ENCODE measurements at places on chromosomes 11 and 22.

DNA sequence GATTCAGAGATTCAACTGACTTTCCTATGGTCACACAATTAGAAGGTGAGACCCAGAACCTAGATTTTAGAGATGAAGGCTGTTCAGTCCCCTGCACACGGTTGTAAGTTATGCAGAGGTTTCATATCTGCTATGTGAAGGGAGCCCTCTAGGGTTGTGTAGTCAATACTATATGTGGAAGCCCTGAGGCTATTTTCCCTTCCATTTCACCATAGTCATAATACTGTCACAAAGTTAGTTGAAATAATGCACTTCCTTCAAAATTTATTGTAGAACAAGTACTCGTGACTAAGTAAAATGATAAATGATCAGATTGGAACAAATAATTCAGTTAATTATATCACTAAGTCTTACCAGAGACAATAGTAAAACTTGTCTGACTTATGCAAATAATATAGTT, 48.8 kb downstream of the ENDOD1 start:
- no peak for DNase-seq

- no peak for DNase-seq
These were observed 15.3 kb downstream of the TMPRSS13 start for GRCh38 chr11:117913736-117914397.

GRCh38 chr11:72475381-72475780, 41.0 kb upstream of the CLPB start:
- DNase-seq = no peak

GRCh38 chr11:15091625-15092024, 18.2 kb downstream of the CALCB start:
- DNase-seq = no peak

DNA sequence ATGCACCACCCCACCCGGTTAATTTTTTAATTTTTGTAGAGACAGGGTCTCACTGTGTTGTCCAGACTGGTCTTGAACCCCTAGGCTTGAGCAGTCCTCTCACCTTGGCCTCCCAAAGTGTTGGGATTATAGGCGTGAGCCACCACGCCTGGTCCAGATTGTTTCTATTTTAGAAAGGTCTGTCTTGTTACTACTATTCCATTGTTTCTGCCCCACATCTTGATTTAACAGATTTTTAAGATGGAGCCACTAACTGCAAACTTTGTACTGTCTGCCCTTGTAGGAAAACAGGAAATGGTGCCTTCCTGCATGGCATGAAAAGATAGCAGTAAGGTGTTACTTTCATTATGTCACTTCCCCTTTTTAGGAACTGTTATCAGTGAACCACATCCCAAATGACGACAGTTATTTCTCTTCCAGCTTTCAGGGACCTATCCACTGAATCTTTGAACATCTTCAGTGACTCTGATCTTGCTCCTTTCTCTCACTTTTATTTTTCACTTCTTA, 23.2 kb downstream of the TAF1D start:
- DNase-seq = no peak

DNA sequence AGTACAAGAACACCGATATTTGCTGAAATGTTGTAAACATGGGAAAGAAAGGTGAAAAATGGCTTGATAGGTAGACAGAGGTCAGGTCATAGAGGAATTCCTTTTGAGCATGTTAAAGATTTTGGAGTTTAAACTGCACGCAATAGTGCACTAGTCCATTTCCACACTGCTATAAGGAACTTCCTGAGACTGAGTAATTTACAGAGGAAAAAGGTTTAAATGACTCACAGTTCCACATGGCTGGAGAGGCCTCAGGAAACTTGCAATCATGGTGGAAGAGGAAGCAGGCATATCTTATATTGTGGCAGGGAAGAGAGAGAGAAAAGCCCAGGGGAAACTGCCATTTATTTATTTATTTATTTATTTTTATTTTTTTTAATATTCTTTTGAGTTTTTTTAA, 5.0 kb downstream of the OR10A5 start:
- DNase-seq = no peak

DNA sequence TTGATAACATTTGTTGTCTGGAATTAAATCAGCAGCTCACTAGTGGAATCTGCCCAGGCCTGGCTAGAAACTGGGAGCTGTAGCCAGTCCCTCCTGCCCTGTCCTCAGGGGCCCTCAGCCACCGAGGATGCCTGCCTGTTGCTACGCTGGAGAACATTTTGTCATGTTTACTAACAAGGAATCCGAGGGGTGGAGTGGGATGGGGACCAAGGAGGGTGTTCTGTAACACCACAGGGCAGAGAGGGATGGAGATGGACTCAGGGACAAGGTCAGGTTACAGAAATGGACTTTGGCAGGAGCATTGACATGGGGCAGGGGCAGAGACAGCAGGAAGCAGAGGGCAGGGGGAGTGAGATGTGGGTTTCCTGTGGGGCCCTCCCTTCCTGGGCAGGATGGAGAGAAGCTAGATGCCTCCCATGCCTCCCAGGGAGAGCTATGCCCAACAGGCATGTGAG, 45.8 kb upstream of the AMPD3 start:
- no peak for DNase-seq

- no peak for DNase-seq
These were observed 16.4 kb downstream of the SMARCB1 start for GRCh38 chr22:23803001-23803819.

- no peak for DNase-seq
These were observed 18.8 kb downstream of the GRAMD1B start for GRCh38 chr11:123448823-123449222.

GRCh38 chr11:27247660-27248059, 115.4 kb downstream of the CCDC34 start:
- no peak for DNase-seq

GRCh38 chr22:31348766-31349165, 2.6 kb upstream of the PATZ1 start:
- DNase-seq = no peak

- DNase-seq = no peak
These were observed 40.8 kb upstream of the PAMR1 start for GRCh38 chr11:35566181-35566580.

DNA sequence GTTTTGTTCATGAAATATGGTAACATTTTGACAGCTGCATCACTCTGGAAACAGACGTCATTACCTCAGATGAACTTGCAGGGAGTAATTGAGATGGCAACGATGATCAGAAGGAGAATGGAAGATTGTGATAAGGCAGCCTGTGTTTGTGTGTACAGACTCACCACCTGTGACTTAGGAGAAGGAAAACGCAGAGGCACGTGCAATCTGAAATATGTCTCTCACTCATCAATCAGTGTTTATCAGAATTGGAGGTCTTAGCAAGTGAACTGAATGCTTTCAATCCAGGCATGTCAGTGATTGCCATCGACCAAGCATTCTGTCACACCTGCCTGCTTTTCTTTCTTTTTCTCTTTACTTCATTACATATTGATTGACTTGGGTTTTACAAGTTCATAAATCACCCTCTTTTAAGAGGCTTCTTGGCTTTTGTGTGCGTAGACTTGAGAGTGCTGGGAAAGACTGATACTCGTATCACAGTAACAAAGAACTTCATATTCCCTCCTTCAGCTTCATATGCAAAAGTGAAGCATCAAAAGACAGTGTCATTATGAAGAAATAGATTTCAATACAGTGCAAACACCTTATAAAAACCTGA, 24.6 kb downstream of the FAT3 start:
- DNase-seq = no peak

DNA sequence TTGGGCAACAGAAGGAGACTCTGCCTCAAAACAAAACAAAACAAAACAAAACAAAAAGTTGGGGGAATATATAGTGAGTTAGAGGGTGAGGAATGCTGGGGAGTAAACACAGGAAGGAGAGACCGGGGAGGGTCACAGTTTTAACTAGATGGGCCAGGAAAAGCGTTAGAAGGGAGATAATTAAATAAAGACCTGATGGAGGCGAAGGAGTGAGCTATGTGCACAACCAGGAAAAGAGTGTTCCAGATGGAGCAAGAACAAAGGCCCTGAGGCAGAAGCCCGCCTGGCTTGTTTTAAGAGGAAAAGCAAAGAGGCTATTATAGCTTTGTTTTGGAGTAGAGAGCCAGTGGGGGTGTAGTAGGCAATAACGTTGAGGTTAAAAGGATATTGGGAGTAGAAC, 4.8 kb upstream of the PLA2G6 start:
- no peak for DNase-seq

- no peak for DNase-seq
These were observed 53.5 kb downstream of the PRR5L start for GRCh38 chr11:36349351-36350136.

- DNase-seq = no peak
These were observed 368.6 kb downstream of the TBC1D22A start for GRCh38 chr22:47130883-47131631.

- no peak for DNase-seq
These were observed 30.4 kb downstream of the PAAF1 start for GRCh38 chr11:73907191-73907590.

DNA sequence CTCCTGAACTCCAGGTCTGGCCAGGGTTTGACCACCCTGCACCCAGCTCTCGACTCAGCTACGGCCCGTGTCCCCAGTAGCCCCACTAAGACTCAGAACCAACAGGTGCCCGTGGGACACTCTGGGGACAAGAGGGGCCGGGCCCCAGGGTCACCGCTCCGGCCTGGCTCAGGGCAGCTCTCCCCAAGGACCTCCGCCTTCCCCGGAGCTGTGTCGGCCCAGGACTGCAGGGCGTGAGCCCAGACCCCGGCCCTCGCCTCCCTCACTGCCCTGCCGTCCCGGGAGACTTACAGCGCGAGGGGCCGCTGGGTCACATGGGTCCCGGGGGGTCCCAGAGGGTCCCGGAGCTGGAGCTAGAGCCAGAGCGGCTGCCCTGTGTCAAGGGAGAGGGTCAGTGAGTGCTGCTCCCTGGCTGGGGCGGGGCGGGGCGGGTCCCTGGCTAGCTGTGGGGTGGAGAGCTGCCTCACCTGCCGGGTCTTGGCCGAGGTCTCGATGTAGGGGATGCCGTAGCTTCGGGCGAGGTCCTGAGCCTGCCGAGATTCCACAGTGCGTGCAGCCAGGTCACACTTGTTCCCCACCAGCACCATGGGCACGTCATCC, 2.3 kb downstream of the HRAS start:
- no peak for DNase-seq

DNA sequence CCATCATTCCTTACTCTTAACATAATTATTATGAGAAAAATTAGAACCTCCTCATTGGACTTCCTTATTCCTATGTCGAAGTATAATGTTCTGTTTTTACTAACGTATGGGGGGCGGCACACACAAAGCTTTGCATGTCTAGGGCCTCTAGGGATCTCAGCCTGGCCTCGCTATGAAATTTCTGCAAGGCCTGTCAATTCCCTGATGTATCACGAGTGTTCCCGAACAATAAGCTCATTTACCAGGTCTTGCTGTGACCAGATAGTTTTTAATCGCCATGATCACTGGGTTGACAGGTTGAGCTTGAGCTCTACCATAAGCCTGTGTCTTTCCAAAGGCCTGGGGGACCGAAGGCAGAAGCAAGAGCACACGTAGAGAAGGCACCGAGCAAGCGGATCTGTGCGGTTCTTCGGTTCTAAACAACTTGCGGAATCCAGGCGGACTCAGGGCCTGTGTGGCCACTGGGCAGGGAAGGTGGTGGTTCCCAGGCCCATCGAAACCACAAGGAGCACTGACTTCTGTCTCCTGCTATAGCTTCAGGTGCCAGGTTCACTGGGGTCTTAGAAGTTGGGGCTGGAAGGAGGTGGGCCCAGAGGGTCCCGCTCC, 10.4 kb upstream of the FXYD2 start:
- DNase-seq = no peak
